ENCODE measurements at places on chromosomes 4 and X.

GRCh38 chr4:100989401-100989800 is 357.9 kb downstream of the PPP3CA start:
- no peak for DNase-seq

- no peak for DNase-seq
Measured at GRCh38 chr4:150289198-150289597, 211.0 kb downstream of the DCLK2 start.

DNA sequence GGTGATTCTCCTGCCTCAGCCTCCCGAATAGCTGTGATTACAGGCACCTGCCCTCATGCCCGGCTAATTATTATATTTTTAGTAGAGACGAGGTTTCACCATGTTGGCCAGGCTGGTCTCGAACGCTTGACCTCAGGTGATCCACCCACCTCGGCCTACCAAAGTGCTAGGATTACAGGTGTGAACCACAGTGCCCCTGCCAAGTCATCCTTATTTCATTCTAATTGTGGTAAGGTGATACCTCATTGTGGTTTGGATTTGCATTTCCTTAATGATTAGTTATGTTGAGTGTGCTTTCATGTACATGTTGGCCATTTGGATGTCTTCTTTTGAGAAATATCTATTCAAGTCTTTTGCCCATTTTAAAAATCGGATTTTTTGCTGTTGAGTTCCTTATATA is 93.0 kb downstream of the USP9X start:
- DNase-seq: no peak

GRCh38 chr4:189547559-189547958 is 393.1 kb upstream of the FRG1 start:
- DNase-seq: no peak

GRCh38 chrX:69025802-69026301 is 139.4 kb downstream of the PJA1 start:
- DNase-seq: no peak

- no peak for DNase-seq
Measured at GRCh38 chr4:90130076-90130475, 2.9 kb downstream of the CCSER1 start.

GRCh38 chrX:22081475-22082092 is 49.5 kb downstream of the PHEX start:
- peak; percentile 61 for DNase-seq

GRCh38 chrX:44035571-44035970 is 62.4 kb upstream of the NDP start:
- no peak for DNase-seq

DNA sequence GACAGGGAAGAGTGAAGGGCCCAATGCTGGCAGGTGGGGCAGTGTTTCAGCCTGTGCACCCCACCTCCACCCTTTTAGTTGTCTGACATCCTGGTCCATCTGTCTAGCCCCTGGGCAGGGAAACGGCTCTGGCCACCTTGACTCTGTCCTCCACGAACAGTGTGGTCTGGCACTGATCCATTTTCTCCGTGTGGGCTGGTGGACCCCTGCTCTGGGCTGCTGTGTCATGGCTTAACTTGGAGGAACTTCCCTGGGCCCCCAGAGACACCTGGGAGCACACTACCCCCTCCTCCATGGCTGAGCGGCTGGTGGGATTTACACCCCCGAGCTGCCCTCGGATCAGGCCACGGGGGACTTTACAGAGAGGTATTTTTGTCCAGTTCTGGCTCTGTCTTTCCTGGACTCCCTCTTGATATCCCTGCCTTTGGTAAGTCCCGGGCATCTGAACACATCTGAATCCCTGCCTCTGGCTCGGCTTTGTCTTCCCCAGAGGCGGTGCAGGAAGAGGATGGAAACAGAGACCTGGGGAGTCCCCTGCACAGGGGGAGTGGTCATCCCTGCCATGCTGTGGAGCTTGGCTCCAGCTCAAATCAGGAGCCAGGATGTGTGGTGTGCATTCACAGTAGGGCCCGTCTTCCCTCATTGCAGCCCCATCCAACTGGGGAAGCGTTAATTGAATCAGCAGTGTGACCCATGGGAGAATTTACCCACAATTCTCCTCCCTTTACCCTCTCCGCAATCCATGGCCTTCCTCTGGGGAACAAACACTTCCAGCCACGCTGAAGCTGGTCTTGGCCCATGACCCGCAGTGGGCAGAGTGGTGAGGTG is 6.3 kb upstream of the NKX1-1 start:
- DNase-seq: no peak

DNA sequence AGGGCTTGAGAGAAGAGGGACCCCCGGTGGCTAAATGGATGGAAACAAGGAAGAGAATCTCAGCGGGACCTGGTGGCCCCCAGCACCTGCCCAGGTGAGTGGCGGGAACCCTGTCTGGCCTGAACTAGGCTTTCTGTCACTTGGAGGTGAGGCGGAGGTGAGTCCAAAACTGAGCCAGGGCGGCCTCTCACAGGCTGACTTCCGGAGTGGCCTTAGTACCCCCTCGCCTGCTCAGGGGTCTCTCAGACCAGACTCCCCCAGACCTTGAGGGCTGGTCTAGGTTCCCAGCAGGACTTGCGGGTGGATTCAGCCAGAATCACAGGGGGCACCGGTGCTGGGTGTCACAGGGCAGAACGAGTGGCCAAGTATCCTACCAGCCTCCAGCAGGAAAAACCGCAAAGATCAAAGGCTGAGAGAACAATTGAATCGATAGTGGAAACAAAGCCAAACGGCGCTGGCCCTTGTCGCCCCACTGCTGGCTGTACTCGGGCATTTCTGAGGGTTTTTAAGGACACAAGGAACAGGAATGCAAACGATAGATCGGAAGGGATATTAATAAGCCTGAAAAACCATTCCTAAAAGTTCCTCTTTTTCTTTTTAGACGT is 67.8 kb downstream of the WFS1 start:
- DNase-seq: no peak

Measured in hematopoietic multipotent progenitor cell treated with erythropoietin and hydrocortisone succinate and interleukin-3 and kit ligand, for 6 days (in vitro differentiated cells).